ENCODE measurements at places on chromosomes 4 and X. TPM values are rescaled to one million over a fixed set of nuclear protein-coding genes. Genes with fewer than 3 reads are reported as not detected.

BEX2 gene
- 4.9 TPM for total RNA-seq

EDNRA gene
- total RNA-seq, result 1.6 TPM

EGF gene
- total RNA-seq, result 2.5 TPM

DTHD1 gene
- total RNA-seq, result 0.12 TPM

Measured in mucosa of descending colon (tissue), 3 donors.